ENCODE measurements at places on chromosomes 5 and 9.

GRCh38 chr9:115098226-115098965 is 19.6 kb downstream of the TNC start:
- no peak for DNase-seq

GRCh38 chr9:113772121-113772810 is 103.8 kb upstream of the ZNF618 start:
- no peak for DNase-seq

GRCh38 chr5:140011297-140011802 is 31.7 kb downstream of the NRG2 start:
- no peak for DNase-seq

GRCh38 chr5:139565411-139566305 is 4.5 kb downstream of the UBE2D2 start:
- DNase-seq, result peak; percentile 18

DNA sequence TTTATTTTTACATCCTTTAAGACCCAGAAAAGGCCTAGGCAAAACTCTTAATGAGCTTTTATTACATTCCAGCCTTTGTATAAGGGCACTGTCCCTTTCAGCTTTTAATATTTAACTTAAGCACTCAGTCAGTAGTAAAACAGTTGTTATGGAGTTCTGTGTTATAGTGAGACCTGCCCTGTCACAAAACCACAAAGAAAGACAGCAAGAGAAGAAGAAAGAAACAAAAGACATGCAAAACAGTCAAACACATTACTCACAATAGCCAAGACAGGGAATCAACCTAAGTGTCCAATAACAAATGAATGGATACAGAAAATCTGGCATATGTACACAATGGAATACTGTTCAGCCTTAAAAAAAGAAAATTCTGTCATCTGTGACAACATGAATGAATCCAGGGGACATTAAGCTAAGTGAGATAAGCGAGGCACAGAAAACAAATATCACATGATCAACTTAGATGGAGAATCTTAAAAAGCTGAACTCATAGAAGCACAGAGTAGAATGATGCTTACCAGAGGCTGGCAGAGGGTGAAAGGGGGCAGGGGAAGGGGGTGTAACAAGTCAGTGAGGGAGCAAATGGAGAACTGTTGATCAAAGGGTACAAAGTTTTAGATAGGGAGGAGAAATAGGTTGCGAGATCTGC is 63.8 kb upstream of the CCNG1 start:
- no peak for DNase-seq

All from islet precursor cell (in vitro differentiated cells).